ENCODE measurements at places on chromosomes 3 and 15.

DNA sequence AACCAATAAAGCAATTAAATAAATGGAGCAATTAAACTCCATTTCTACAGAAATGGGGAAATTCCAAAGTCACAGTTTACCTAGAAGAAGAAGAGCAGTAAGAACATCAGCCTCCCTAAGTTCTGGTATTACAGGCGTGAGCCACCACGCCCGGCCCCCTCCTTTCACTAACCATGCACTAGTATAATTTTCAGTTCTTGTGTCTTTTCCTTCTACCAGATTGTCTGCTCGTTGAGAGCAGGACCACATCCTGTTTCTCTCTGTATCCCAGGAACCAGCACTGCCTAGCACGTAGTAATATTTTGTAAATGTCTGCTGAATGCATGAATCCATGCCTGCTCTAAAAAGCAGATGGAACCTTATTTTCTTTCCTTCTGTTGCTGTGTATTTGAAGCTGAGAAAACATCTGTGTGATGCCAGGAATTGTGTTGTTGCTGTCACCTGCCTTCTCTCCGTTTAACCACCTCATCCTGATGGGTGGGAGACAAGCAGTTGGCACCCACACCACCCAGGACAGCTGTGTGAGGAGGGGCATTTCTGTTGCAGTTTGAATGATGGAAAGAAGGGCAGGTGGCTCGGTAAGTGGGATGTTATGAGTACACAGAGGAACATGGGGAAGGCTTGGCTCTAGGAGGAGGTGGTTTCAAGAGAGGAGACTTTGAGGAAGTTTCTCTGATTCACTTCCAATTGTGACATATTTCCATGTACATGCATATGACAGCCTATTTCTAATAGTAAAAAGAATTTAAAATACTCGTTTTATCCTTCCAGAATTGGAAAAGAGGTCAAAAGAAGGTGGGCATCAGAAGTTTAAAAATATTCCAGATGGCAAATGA lies 30.1 kb downstream of the PXYLP1 start:
- DNase-seq: no peak

DNA sequence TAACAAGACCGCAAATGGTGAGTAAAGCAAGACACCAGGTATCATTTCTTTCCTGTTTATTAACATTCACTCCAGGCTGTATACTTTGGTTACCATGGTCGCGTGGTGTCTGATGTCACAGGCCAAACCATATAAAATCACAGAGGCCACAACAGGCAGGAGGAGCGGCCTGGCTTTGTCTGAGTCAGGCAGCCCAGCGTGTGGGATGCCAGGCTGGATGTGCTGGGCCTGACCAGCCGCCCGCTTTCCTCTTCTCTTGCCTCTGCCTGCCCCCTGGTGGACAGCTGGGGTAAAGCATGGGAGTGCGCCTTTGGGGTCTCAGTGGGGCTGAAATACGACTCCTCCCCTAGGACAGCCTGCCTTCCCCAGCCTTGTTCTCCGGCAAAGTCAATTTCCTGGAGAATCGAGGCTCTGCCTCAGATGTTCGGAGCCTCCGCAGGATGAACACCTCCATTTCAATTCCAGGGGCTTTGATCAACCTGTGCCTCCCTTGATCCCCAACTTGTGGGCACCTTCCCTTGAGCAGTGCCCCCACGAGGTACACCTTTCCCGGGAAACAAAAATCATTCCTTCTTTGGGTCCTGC lies 78.2 kb downstream of the CCNL1 start:
- peak; percentile 69 for DNase-seq

DNA sequence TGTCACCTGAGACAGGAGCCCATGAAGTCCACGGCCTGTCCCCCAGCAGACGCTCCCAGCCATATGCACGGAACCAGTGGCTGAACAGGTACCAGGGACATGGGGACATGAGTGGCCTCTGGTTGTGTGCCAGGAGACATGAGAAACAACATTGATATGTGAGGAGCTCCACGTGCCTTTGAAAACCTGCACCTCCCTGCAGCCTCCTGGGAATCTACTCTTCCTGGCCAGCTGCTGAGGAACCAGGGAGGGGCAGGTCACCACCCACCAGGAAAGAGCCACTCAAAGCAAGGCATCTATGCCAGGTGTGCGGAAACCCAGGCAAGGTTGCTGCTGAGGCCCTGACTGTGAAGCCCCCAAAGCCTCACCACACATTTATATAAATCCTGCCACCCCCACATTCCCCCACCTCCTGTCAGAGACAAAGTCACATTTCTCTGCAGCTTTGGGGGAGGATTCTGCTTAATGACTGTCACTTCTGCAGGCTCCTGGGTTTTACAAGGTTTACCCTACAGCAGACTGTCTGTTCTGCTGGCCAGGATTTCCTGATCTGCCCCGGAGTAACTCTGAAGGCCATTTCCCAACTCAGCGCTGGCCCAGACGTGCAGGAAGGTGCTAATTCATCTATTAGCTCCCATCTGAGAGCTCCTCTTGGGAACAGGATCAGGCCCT lies 110.8 kb downstream of the ADCY5 start:
- DNase-seq: no peak

GRCh38 chr15:35533130-35534110 lies 12.5 kb downstream of the DPH6 start:
- no peak for DNase-seq

- DNase-seq: no peak
Observed at GRCh38 chr3:126985132-126985985, 2.4 kb downstream of the PLXNA1 start.

- DNase-seq: no peak
Observed at GRCh38 chr3:132228923-132229322, 88.3 kb upstream of the ACP3 start.

DNA sequence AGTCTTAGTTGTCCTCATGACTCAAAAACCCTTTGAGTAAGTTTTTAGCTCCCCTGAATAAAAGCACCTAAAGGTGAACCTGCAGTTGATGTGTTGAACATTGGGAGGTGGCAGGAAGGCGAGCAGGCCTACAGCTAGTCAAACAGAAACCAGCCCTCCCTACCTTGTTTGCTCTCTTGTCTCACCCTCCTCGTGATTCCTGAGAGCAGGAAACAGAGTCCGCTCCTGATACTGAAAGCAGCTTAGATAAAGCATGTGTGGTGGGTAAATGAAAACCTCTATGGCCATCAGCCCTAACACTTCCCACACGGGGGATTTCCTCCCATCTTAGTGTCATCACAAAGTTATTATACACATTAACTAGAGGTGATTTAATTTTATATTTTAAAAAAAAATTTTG lies 21.8 kb upstream of the CLDN18 start:
- peak; percentile 47 for DNase-seq

DNA sequence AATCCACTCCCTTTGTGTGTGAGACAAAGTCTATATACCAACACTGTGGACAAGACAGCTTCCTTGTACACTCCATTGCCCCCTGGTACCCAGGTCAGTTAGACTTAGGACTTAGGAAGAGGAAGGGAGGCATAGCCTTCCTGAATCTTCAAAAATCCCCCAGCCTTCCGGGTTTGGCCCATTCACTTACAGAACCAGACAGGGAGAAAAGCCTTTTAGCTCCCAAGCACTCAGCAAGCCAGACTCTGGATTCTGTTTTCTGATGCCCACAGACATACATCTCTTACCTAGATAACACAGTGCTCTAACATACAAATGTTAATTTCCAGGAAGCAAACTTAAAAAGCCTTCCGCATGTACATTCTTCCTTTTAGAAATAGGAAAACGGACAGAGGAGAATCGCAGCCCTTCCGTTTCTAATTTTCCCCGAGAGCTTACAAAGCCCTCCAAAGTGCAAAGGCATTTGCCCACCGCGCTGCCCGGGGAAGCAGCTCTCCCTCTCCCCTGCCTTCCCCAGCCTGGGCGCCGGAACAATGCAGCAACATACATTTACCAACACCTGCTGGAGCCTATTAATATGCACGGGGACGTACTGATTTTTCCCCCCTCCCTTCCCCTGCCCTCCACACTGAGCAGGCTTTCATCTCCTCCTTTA lies 442.0 kb downstream of the MAGI1 start:
- DNase-seq: no peak

GRCh38 chr3:3446251-3446650 lies 266.8 kb upstream of the CRBN start:
- DNase-seq: no peak

GRCh38 chr3:66382142-66382541 lies 118.7 kb downstream of the LRIG1 start:
- DNase-seq: no peak

DNA sequence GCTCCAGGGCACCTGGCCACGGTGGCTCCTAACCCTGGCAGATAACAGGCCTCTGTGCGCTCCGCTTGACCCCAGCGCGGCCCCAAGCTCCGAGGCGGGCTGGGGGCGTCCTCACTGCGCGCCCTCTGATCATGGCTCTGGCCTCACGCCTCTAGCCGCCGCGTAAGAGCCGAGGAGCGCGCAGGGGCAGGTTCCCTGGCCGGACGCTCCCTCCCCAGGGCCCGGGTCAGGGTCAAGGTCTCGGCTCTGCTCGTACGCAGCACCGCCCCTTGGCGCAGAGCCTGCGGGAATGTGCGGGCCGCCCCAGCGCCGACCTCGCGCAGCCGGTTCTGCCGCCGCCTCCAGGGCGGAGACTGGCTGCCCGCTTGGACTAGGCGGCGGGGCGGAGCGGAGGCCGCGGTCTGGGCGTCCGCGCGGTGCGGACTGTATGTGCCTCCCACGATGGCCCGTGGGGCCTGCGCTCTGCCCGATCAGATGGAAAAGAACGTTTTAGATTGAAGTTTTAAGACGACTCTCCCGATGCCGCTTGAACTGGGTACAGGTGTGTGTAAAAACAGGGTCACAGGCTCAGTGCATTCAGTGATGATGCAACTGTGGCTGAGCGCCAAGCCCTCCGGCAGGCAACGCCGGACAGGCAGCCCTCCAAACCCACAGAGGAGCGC lies 40.8 kb downstream of the CHST14 start:
- DNase-seq: peak; percentile 52

- DNase-seq: no peak
Observed at GRCh38 chr3:43021186-43021585, 42.1 kb downstream of the GASK1A start.

DNA sequence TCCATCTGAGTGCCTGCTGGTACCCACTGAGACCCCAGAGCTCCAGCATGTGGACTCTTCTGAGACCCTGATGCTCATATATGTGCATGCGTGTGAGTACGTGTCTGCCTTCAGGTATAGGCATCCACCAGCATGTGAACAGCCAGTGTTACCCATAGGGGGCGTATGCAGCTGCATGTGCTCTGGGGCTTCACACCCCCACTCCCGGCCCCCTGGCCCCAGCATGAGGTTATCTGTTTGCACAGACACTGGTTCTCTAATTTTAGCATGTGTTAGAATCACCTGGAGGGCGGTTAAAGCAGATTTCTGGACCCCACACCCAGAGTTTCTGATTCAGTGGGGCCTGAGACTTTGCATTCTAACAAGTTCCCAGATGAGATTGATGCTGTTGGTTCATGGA lies 824 bp upstream of the CILP start:
- DNase-seq: peak; percentile 24

DNA sequence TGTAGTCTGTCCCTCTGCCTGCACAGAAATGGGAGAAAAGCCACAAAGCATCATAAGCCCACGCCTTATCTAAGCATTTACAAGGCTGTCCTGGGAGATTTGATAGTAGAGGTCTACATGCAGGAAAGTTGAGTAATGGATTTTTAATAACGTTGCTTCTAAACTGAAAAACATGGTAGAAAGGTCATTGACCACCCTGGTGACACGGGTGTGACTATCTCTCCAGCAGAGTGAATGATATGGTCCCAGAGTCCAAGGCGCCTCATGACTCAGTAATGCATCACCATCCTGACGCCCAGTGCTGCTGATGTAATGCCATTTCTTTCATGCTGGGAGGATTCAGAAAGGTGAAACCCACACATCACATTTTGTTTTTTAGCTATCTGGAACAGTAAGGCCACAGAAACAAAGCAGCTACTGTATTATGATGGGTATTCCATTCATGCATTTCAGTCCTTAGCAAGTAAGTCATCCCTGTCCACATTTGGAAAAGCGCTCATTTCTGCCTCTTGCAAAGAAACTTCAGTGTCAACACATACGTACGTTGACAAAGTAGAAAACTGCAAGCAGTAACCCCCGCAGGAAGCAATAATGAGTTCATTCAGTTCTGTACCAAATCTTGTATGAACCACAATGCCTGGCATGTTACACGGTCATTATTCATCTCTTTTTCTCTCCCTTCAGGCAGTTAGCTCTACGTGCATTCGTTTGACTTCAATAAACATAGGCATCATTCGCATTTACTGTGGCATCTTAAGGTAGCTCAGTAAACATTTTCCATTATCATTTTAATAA lies 483.5 kb downstream of the GABRG3 start:
- no peak for DNase-seq

DNA sequence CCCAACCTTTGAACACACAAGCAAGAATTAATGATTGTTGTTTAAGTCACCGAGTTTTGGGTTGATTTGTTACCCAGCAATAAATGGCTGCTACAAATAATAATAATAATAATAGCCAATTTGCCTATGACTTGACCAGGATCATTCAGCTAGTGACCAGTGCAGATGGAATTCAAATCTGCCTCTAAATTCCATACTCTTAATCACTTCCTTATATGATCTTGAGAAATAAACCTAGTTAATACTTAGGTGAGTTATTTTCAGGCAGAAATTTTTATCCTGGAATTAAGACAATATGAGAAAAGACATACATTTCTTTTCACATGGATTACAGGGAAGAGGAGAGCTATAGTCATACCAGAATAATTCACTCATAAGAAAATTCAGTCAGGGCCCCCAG lies 116.0 kb upstream of the GALNT15 start:
- no peak for DNase-seq

DNA sequence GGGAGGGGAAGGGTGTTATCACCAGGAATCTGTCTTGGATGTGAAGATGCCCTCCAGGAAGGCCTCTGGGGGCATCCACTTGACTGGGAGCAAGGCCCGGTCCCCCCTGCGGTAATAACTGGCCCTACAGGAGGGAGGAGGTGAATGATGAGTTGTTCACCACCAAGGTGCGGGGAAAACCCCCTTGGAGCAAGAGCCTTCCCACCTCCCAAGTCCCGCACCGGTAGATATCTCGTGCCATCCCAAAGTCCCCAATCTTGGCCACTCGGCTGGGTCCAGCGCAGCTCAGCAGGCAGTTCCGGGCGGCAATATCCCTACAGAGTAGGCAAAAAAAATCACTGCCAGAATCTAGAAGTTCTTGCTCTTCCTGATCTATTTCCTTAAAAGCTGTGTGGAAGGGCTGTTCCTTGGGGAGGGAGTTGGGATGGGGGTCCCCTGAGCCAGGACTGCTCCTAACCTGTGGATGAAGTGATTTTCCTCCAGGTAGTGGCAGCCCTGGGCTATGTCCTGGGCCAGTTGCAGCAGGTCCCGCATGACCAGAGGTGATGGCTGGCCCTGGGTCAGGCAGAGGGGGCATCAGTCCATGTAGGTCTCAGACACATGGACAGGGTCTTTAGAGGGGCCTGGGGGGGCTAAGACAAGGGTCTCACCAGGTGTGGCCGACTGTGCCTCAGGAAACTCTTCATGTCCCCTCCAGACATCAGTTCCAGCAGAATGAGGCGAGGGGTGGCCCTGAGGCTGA lies 8.7 kb downstream of the LTK start:
- no peak for DNase-seq

- DNase-seq: no peak
Observed at GRCh38 chr3:115351193-115351592, 204.1 kb upstream of the ZBTB20 start.

DNA sequence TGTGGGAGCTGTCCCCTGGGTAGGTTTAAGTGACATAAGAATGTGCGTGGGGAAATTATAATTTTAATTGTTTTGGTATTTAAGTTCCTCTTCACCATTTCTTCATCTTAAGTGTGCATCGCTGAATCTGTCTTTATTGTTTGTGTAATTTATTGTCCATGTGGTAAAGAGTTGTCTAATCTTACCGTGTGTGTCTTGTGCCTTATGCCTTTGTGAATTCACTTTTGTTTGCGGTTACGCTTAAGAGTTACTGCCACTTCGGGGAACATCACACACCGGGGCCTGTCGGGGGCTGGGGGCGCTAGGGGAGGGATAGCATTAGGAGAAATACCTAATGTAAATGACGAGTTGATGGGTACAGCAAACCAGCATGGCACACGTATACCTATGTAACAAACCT lies 767 bp downstream of the WDR48 start:
- DNase-seq: no peak

All from GM06990 (cell line).